Fibroblast of the conjunctiva (primary cell): ENCODE measurements at places on chromosomes 7 and 10.
A peak's percentile ranks its signal among the peaks of the same experiment; 100 is the strongest.

GRCh38 chr7:50206453-50207250 lies 97.9 kb upstream of the IKZF1 start:
- no peak for DNase-seq

GRCh38 chr10:32981760-32982159 lies 23.7 kb upstream of the ITGB1 start:
- DNase-seq, result no peak

GRCh38 chr7:45917658-45918057 lies 3.4 kb downstream of the IGFBP3 start:
- DNase-seq, result peak; percentile 36

- peak; percentile 26 for DNase-seq
These were observed 38.3 kb downstream of the LRRC72 start for GRCh38 chr7:16564909-16565426.

DNA sequence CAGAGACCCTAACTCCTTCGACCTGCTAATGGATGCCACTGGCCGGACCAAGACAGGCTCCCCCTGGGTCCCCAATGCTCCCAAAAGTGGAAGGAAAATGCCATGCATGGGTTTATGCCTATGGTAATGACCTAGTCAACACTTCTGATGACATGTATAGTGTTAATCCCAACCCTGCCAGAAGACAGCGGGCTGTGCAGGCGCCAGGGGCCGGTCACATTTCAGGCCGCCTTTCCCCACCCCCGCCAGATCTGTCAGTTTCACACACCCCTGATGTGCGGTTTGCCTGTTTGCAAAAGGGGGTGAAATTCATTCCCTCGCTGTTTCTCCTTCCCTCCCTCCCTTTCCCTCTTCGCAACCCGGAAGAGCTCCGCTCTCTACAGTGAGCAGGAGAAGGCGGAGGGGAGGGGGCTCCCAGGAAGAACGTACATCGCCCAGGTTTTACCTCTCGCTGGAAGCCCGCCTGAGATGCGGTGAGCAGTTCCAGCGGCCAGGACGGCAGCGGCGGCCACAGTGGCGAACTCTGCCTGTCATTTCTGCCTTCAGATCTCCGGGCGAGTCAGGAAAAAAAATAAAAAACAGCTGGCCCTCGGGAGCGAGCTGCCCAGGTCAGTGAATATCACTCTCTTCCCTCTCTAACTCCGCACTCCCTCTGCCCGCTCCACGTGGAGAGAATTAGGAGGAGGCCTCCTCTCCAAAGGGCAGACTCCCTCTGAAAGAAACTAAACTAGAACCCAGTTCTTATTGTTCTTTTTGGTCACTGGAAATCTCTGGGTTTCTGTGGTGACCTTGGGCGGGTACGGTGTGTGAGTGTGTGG lies 9.4 kb upstream of the GATA3 start:
- DNase-seq, result no peak

DNA sequence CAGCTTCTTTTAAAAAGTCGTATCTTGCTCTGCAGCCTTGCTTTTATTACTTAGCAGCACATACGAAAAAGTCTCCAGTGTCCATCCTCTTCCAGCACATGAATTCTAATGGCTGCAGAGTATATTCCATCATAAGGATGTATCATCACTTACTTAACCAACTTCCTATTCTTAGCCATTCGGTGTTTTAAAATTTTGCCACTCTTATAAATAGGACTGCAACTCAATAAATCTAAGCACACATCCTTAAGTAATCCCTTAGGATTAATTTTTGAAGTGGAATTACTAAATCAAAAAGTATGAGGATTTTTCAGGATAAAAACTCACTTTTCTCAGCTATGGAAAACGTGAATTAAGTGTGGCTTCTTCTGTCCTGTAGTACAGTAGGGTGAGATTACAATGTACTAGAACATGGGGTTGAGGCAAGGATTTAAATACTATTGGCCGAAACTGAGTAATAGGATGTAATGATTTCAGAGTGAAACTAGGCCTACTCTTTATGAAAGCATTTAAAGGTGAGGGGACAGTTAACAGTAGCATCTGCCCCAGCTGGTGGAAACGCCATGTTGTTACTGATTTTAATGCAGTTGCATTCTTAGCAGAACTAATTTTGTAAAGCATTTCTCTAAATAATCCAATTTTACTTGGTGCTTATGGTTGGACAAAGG lies 1035.5 kb downstream of the LRMDA start:
- DNase-seq, result no peak
